ENCODE measurements at places on chromosomes 12 and 14. TPM values are rescaled to one million over a fixed set of nuclear protein-coding genes. Genes with fewer than 3 reads are reported as not detected.

The NINJ2 gene
- total RNA-seq, result 3.0 TPM

The ANKRD52 gene
- total RNA-seq, result 60.3 TPM

- H3K4me1 ChIP-seq, result no peaks in the 10 kb centered on the region
- H3K36me3 ChIP-seq, result no peaks in the 10 kb centered on the region
- H3K4me3 ChIP-seq, result no peak overlapping the region
- H3K27me3 ChIP-seq, result peaks cover 2% of the 10 kb centered on the region
- no peak for DNase-seq
- H3K27ac ChIP-seq, result no peak overlapping the region
These were observed 1151.0 kb downstream of the BCL11B start for GRCh38 chr14:98120831-98121464.

- H3K36me3 ChIP-seq, result peaks cover 10% of the 10 kb centered on the region
- H3K4me1 ChIP-seq, result peaks cover 20% of the 10 kb centered on the region
- DNase-seq, result no peak
- peak within 1 kb of the TSS; percentile 90 for H3K4me3 ChIP-seq
- peak within 1 kb of the TSS; percentile 99 for H3K27ac ChIP-seq
These were observed at the start of gene SETD1B for GRCh38 chr12:121803861-121804416. TSS of gene SETD1B (plus strand) at chr12:121804009. CDS start at chr12:121804738, 729 bp downstream.

- peaks cover 17% of the 10 kb centered on the region for H3K27me3 ChIP-seq
- DNase-seq, result no peak
- peaks cover 22% of the 10 kb centered on the region for H3K36me3 ChIP-seq
- peak overlapping the region; percentile 85 for H3K4me3 ChIP-seq
These were observed 5.4 kb downstream of the CDKN1B start for GRCh38 chr12:12722435-12723148.

- H3K27me3 ChIP-seq, result peaks cover 49% of the 10 kb centered on the region
- H3K27ac ChIP-seq, result no peak overlapping the region
- no peaks in the 10 kb centered on the region for H3K36me3 ChIP-seq
- no peak for DNase-seq
- H3K4me3 ChIP-seq, result no peak overlapping the region
These were observed 4.0 kb downstream of the RMST start for GRCh38 chr12:97466621-97467020.

GRCh38 chr12:68229956-68230355, 4.3 kb upstream of the IL26 start:
- H3K4me1 ChIP-seq, result no peaks in the 10 kb centered on the region
- no peak overlapping the region for H3K27ac ChIP-seq
- H3K36me3 ChIP-seq, result no peaks in the 10 kb centered on the region
- DNase-seq, result no peak

DNA sequence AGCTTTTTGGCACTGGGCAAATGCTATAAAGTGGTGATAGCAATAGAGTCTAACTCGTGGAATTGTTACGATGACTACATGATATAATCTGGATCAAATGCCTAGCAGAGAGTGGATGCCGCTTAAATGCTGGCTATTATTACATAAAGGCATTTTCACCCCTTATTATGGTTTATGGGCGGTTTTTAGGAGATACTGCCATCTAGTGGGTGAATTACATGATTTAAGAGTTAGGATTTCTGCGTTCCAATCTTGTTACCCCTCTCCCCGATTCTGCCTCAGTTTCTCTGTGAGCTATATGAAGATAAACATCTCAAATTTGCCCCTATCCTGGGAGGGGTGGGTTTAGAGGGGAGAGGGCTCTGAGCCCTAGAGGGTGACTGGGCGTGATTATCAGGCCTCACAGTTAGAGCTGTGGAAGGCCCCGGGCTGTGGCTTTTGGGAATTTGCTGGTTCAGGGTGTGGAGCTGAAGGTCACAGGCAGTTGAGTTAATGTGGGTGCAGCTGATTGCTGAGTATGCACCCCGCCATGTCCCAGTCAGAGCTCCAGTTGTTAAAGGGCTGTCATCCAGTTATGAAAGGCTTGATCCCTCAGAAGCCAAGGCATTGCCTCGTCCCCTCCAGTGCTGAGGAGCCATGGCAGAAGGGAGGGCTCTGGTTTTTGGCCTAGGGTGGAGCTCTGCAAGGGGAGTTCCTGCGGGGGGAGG, 14.4 kb downstream of the CLSTN3 start:
- DNase-seq, result no peak
- no peak overlapping the region for H3K27ac ChIP-seq
- H3K4me3 ChIP-seq, result no peak overlapping the region
- H3K4me1 ChIP-seq, result no peaks in the 10 kb centered on the region
- no peaks in the 10 kb centered on the region for H3K27me3 ChIP-seq

DNA sequence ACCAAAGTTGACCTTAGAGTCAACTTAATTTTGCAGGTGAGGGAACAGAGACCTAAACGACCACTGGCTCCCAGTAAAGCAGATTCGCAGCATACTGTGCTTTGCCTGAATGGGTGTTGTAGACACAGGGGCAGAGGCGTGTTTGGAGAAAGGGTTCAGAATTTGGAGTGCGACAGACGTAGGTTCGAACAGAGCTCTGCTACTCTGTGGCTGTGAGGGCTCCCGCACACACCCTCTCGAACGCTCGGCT, 243 bp upstream of the TOMM20L start:
- H3K27ac ChIP-seq, result peak overlapping the region; percentile 92
- H3K36me3 ChIP-seq, result peaks cover 2% of the 10 kb centered on the region
- H3K4me1 ChIP-seq, result peaks cover 3% of the 10 kb centered on the region
- H3K4me3 ChIP-seq, result peak overlapping the region; percentile 66

DNA sequence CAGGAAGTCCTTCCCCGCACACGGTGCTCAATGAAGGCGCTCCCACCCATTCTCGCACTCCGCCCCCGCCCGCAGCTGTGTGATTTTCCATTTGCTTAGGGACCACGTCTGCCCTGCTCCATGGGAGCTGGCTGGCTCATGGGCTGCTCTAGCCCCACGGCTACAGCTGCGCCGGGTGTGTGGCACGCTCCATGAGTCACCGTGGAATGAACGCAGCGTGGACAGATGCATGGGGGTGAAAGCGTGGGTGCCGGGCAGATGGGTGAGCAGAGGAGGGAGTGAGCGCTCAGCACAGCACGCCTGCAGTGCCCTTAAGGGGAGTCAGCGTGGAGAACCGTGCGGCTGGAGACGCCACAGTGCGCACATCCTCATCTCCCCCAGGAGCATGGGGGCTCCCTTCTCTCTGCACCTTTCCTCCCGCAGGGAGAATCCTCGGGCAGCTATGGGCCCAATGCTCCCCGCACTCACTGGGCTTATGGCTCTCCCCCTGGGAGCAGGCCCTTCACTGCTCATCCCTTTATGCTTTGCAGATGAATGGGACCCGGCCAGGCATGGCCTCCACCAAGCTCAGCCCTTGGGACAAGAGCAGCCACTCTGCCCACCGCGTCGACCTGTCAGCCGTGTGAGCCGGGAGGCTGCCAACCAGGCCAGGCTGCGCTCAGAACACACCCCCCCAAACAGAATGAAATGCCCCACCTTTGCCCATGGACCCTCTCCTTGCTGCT, 185.1 kb downstream of the ADGRD1 start:
- H3K27me3 ChIP-seq, result peaks cover 10% of the 10 kb centered on the region
- no peaks in the 10 kb centered on the region for H3K36me3 ChIP-seq
- no peak overlapping the region for H3K4me3 ChIP-seq
- H3K4me1 ChIP-seq, result no peaks in the 10 kb centered on the region
- DNase-seq, result no peak

GRCh38 chr14:64513271-64513670, 8.7 kb downstream of the ZBTB1 start:
- no peaks in the 10 kb centered on the region for H3K36me3 ChIP-seq
- DNase-seq, result no peak
- H3K4me1 ChIP-seq, result peaks cover 13% of the 10 kb centered on the region
- H3K27ac ChIP-seq, result no peak overlapping the region

GRCh38 chr12:111249018-111249370, 119.9 kb downstream of the PHETA1 start:
- H3K4me3 ChIP-seq, result no peak overlapping the region
- peaks cover 13% of the 10 kb centered on the region for H3K36me3 ChIP-seq
- H3K4me1 ChIP-seq, result no peaks in the 10 kb centered on the region

DNA sequence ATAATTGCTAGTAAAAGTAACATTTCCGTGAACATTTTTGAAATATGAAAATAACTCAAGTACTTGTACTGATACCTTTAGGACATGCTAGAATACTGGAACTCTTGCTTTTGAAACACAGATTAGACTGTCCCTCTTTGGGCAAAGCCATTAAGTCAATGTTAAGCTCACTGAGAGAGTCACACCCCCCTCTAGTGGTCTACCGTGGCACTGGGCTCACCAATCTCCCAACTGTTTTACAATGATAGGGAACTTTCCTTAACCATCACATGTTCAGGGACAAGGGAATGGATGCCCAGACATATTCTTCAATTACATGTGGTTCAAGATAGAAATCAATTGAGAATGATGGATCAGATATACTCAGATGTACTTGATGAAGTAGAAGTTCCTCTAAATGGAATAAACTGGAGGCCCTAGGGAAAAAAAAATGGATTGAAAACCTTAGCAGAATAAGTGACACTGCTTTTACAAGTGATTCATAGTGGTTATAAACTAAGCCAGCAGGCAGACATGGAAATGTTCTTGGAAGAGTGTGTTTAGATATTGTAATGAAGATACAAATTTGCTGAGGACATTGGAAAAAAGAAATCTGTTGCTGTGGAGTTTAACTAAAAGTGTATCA, 17.8 kb downstream of the NANOG start:
- no peaks in the 10 kb centered on the region for H3K4me1 ChIP-seq
- no peak overlapping the region for H3K27ac ChIP-seq
- DNase-seq, result peak; percentile 70
- H3K4me3 ChIP-seq, result no peak overlapping the region
- no peaks in the 10 kb centered on the region for H3K27me3 ChIP-seq
- H3K36me3 ChIP-seq, result no peaks in the 10 kb centered on the region

DNA sequence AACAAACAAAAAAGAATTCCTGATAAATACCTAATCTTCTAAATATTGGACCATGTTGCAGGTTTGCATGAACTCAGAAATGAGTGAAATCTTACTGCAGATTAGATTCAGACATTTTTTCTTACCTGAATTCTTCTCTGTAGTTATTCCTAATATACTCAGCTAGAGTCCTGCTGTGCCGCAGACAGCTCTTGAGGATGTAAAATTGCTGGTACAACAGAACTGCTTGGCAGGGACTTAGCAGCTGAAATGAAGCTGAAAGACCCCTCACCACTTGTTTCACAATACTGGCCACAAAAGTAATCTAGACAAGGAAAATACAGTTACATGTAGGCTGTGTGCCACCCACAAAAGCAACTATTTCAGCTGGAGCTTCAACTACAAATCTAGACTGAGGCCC, 48.3 kb upstream of the KICS2 start:
- peaks cover 3% of the 10 kb centered on the region for H3K27me3 ChIP-seq
- no peak for DNase-seq
- peak overlapping the region; percentile 29 for H3K27ac ChIP-seq
- H3K4me3 ChIP-seq, result no peak overlapping the region
- H3K4me1 ChIP-seq, result no peaks in the 10 kb centered on the region
- no peaks in the 10 kb centered on the region for H3K36me3 ChIP-seq

DNA sequence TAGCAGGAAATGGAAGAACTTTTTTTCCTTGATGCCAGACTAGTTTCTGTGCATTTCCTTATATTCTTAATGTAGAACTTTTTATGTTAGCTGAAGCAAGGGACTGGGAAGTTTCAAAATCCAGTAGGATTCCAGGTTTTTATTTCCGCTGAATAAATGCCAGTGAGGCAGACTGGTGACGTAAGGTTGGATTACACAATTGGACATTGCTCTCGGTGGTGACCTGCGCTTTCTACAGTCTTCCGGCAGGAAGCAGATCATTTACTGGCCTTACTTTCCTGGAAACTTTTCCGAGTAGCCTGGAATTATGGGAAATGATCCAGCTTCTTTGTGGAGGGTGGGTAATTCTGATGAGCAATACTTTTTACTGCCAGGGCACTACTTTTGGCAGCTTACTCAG, 3.6 kb downstream of the IFT43 start:
- H3K36me3 ChIP-seq, result peaks cover 6% of the 10 kb centered on the region
- DNase-seq, result no peak
- no peak overlapping the region for H3K4me3 ChIP-seq
- H3K27me3 ChIP-seq, result no peaks in the 10 kb centered on the region
- no peak overlapping the region for H3K27ac ChIP-seq

DNA sequence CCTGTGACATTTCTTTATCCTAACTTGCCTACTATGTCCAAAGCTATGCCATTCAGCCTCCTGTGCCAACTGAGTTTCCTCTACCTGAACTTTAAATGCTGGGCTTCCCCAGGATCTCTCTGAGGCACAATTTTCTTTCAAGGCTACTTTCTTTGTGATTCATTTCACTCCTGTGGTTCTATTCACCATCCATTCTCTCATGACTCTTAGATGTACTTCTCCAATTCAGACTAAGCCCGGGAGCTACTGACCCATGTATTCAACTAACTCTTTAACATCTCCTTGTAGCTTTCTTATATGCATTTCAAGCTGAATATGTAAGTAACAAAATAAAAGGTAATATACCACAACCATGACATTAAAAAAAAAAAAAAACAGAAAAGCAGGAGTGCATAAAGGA, 738.9 kb upstream of the USP15 start:
- H3K4me1 ChIP-seq, result no peaks in the 10 kb centered on the region
- no peak overlapping the region for H3K4me3 ChIP-seq
- H3K27ac ChIP-seq, result no peak overlapping the region
- no peak for DNase-seq
- no peaks in the 10 kb centered on the region for H3K27me3 ChIP-seq

GRCh38 chr12:124233846-124234640, 60.9 kb upstream of the RFLNA start:
- H3K4me3 ChIP-seq, result no peak overlapping the region
- H3K27me3 ChIP-seq, result peaks cover 10% of the 10 kb centered on the region
- no peak for DNase-seq
- peak overlapping the region; percentile 84 for H3K27ac ChIP-seq
- H3K36me3 ChIP-seq, result peaks cover 5% of the 10 kb centered on the region

DNA sequence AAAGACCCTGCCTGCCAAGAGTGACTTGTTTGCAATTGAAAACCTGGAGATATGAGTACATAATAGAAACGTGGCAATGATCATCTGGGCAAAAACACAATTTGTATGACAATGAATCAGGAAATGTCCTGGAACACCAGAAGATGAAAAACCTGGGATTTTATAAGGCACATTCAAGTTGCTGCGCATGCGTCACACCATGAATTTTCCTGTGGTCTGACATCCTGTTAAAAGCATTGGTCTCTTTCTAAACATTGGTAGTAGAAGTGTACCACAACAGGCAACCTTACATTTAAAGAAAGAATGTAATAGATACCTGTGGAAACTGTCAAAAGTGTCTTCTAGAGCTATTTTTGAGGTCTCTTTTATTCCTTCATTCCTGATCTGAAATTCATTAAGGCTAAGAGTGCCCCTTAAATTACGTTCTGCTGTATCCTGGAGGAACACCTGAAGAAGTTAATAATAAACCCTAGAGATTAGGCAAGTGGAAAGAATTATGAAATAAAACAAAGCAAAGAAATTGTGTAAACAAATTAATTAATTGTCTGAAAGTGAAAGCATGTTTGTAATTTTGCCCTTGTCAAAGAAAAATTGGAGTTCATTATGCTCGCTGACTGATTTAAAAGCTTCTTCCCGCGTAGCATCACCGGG, 676.5 kb downstream of the DIO2 start:
- no peaks in the 10 kb centered on the region for H3K36me3 ChIP-seq
- H3K4me1 ChIP-seq, result peaks cover 10% of the 10 kb centered on the region
- DNase-seq, result no peak

GRCh38 chr12:9099552-9100190, 16.0 kb downstream of the A2M start:
- no peaks in the 10 kb centered on the region for H3K36me3 ChIP-seq
- no peaks in the 10 kb centered on the region for H3K27me3 ChIP-seq
- DNase-seq, result no peak
- H3K4me1 ChIP-seq, result no peaks in the 10 kb centered on the region
- no peak overlapping the region for H3K4me3 ChIP-seq

- no peaks in the 10 kb centered on the region for H3K27me3 ChIP-seq
- no peaks in the 10 kb centered on the region for H3K4me1 ChIP-seq
- no peaks in the 10 kb centered on the region for H3K36me3 ChIP-seq
- no peak overlapping the region for H3K4me3 ChIP-seq
- DNase-seq, result no peak
These were observed 187.6 kb downstream of the ETNK1 start for GRCh38 chr12:22812531-22812930.
